ENCODE measurements at places on chromosomes 1 and 21.

- no peak for DNase-seq
Measured at GRCh38 chr1:157137408-157138219, 581 bp downstream of the ETV3 start.

DNA sequence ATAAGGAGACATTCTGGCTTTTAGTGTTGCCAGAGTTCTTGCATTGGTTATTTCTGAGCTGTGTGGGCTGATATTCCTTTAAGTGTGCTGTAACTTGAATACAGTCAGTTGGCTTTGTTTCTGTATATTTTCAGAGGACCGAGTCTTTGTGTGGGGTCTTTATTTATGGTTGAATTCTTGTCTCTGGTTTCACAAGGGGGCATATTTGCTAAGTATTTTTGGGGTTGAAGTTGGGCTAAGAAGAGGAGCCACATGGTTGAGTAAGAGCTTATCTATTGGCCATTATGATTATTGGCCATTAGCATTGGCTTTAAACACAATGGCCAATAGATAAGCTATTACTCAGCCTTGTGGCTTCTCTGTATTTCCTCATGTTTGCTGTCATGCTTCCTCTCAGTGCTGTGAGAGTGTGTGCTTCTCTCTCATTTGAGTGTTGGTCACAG lies 26.3 kb upstream of the PTGFR start:
- no peak for DNase-seq

DNA sequence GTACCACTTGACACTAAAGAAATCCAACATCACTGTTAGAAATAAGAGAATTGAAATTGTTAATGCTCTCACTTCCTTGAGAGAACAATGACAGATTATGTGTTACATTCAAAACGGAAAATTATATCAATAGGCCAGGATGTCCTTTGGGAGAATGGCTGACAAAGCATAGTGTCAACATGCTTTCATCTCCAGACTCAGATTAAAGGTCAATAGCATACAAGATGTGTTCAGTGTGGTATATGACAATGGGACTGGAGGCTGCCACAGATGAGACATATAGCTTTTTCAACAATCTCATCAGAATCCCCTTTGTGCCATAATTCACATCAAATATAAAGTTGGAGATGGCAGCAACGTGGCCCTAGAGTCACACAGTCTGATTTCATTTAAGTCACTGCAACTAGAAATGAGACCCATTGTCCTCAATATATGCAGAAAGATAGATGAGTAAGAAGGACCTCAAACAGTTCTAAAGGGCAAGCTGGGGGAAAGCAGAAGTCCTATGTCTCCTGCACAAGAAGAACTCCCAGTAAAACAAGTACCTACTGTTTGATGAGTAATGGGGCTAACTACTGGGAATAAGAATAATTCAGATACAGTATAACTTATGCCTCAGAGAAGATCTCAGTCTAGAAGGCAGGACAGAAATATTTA lies 327.9 kb downstream of the TTLL7 start:
- DNase-seq = no peak

- no peak for DNase-seq
Measured at GRCh38 chr1:168138134-168138533, 1.4 kb upstream of the GPR161 start.

DNA sequence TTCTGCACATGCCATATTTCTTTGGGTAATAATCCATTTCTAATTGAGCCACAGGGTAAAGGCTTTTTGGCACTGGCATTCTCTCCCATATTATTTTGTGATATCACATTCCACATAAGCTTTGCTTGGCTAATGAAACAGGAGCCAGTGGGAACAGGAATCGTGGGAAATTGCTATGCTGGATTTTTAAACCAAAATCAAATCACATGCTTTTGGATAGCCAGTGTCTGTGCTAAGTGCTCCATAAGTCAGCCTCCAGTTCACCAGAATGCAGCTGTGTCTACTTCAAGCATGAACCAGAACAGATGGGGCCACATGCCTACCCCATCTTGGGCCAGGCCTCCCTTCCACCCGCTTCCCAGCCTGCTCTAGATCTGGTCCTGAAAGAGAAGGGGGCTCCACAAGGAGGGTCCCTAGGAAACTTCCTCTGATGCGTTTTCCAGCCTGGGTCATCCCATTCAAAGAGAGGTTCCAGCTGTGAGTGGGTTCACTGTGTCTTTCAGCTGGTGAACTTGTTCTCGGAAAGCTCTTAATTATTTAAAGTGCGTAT lies 131.2 kb upstream of the COA6 start:
- DNase-seq = no peak

GRCh38 chr1:172162236-172162635 lies 258.2 kb upstream of the C1orf105 start:
- DNase-seq = no peak

- DNase-seq = no peak
Measured at GRCh38 chr1:207002724-207003146, 29.8 kb downstream of the C1orf116 start.

DNA sequence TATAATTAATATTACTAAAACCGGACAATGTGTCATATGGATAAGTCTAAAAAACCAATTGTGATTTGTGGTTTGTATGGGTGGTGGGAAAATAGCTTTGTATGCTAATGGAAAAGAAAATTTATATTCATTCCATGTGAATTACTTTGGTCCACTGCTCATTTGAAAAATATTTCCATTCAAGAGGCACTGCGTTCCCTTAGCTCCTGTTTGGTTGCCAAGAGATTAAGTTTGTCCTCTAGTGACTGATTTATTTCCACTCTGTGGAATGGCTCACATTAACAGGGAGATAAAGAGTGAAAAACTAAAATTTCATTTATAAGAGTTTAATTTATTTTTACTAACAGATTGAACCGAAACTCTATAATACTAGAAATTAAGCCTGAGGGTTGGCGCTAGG lies 744.1 kb upstream of the CHRM3 start:
- no peak for DNase-seq

GRCh38 chr1:1858382-1859086 lies 32.4 kb downstream of the GNB1 start:
- DNase-seq = no peak

GRCh38 chr1:212157252-212157651 lies 121.7 kb downstream of the DTL start:
- no peak for DNase-seq

DNA sequence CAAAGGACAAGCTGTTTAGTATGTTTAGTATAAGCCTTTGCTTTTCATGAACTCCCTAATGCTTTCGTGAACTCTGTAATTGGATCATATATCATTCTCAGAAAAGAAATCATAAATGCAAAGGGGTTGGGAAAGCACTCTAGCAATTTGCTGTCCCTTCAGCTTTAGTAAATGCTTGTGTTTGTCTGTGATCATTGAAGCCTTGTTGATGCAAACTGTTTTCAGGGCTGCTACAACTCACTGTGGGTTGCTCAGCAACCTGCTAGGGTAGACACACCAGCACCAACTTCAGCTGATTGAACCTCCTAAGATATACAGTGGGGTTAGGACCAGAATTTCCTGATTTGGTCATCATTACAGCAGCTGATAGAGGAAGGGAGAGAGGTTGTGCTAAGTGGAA lies 95.0 kb downstream of the SGIP1 start:
- DNase-seq = no peak

- no peak for DNase-seq
Measured at GRCh38 chr1:32997381-32997891, 32.8 kb upstream of the RNF19B start.

- DNase-seq = no peak
Measured at GRCh38 chr1:5979536-5980313, 12.5 kb downstream of the NPHP4 start.

All from stimulated activated CD4-positive, alpha-beta T cell treated with anti-CD3 and anti-CD28 coated beads, Interleukin-12 subunit alpha, Interleukin-12 subunit beta, amount 100 ng/mL, for 24 hours (primary cell).